ENCODE measurements at places on chromosomes 7 and 10.

GRCh38 chr10:93753621-93754250, 4.0 kb upstream of the LGI1 start:
- DNase-seq = no peak

DNA sequence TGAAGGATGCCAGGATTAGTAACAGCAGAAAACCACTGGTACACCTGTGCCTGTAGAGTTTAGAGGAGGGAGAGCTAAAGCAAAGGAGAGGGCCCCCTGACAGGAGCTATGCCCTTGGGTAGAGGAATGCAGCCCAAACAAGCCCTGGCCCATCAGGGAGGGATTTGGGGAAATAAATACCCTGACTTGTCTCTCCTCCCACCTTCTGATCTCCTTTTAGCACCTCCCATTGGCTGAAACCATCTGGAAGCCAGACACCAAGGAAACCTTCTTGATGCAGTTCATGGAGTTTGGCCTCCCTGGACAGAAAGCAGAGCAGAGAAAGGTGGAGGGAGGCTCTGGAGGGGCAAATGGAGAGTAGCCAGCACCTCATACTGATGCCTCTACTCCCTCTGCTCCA, 45.3 kb downstream of the ADRA2A start:
- no peak for DNase-seq

GRCh38 chr10:66162560-66163143, 763.2 kb upstream of the LRRTM3 start:
- no peak for DNase-seq

DNA sequence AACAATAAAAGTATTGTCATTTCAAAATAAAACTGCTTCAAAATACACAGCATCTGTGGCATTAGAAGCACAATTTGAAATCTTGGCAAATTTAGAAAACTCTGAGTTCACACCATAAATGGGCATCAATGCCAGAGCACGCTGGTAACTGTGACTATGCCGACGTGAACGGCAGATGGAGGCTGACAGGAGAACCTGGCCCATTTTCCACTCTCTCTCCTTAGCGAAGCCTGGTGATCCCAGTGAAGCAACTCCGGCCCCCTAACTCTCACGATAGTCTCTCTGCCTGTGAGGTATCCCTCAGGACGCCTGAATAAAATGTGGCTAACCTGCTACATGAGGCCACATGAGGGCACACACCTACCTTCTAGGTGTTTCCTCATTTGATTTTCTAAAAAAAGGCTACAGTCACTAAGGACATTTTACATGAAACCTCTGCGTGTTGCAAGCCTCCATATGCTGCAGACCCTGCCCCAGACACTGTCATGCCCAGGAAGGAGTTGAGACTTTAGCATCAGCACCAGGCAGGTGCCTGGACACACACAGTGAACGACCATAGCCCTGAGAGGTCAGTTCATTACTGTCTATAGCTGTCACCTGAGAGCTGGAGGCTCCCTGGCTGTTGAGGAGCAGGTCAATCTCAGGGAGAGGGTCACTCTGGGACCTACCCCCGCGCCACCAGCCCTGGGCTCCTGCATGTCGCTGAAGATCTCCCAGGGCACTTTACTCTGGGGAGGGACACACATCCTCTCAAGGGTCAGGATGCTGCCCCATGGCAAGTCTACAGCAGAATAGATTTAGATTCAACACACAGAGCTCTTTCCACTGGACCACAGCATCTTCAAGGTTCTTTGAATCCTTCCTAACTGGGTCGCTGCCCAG, 62.9 kb upstream of the CAMK2B start:
- no peak for DNase-seq

- DNase-seq = no peak
Measured at GRCh38 chr10:81696609-81697388, 178.2 kb upstream of the NRG3 start.

DNA sequence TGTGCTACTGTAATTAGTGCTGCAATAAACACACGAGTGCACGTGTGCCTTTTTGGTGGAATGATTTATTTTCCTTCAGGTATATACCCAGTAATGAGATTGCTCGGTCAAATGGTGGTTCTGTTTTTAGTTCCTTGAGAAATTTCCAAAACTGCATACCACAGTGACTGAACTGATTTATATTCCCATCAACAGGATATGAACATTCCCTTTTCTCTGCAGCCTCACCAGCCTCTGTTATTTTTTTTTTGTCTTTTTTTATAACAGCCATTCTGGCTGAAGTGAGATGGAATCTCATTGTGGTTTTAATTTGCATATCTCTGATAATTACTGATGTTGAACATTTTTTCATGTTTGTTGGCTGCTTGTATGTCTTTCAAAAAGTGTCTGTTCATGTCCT, 922.9 kb upstream of the LRRN3 start:
- DNase-seq = no peak

DNA sequence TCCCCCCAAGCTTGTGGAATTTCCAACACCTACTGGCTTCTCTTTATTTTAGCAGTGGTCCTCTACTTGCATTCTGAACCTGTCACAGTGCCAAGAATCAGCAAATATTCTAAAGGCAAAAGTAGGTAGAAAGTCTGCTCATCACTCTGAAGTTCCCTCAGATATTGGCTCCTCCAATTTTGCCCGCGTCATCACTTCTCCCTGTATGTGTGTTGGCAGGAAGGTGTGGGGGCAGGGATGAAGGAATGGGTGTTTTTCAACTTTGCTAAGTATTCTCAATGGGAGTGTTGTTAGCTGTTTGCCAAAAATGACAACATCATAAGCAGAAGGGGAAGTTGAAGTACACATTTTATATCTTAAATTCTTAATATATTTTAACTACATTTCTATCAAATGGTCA, 226.2 kb downstream of the POLR1F start:
- no peak for DNase-seq

DNA sequence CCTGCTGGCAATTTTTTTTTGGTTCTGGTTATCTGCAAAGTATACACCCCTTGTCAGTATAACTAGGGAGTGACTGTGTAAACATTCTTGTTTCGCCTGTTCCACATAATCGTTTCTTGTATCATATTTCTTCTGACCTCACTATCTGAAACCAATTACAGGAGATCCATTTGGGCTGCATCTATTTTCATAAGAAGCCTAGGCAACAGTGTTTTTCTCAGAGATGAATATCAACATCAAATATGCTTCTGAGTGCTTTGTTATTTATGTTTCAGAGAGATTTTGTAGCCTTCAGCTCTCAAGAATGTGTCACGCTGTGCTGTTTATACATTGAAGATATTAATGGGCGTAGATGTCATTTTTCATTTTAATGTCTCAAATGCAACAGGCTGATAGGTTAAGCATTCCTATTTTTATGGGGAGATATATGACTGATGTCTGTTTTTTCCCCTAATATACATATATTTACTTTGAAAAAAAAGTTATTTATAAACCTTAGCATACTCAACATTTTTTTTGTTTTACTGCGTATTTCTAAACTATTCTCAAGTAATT, 115.5 kb downstream of the FOXP2 start:
- peak; percentile 33 for DNase-seq

- DNase-seq = peak; percentile 3
Measured at GRCh38 chr7:73623798-73624668, at the start of gene MLXIPL. TSS of gene MLXIPL (minus strand) at chr7:73624522. CDS start at chr7:73624492, 30 bp downstream.

DNA sequence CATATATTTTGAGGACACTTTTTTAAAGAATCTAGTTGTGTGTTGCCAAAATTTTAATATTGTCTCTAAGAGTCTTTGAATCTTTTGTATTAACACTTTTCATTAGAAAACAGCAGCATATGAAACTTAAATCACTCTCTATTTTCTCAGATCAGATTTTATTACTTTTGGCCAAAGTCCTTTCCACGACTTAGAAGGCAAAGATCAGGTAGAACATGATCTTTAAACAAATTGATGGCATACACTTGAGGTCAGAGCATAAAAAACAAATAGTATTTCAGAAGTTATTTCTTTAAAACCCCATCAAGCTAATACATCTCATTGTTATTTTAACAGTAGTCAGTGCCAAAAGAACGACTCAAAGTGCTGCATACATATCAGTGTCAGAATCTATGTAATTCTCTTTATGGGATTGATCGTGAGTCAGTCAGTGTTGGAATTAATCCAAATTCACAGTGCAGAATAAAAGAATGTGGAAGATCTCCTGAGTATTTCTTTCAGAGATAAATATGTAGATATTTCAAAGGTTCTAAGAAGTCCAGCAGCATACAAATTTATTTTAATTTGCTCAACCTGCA, 9.6 kb upstream of the AGMO start:
- no peak for DNase-seq

- no peak for DNase-seq
Measured at GRCh38 chr10:129258283-129258923, 208.6 kb upstream of the MGMT start.

DNA sequence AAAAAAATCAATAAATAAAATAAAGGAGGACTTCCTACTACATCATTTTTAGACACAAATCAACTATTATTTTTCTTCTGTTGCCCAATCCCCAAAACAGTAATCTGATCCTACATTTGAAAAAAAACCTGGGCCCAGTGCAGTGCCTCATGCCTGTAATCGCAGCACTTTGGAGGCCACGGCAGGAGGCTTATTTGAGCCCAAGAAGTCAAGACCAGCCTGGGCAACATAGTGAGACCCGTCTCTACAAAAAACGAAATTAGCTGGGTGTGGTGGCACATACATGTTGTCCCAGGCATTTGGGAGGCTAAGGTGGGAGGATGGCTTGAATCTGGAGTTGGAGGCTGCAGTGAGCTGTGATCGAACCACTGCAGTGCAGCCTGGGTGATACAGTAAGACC, 2.7 kb upstream of the GTF2I start:
- no peak for DNase-seq

DNA sequence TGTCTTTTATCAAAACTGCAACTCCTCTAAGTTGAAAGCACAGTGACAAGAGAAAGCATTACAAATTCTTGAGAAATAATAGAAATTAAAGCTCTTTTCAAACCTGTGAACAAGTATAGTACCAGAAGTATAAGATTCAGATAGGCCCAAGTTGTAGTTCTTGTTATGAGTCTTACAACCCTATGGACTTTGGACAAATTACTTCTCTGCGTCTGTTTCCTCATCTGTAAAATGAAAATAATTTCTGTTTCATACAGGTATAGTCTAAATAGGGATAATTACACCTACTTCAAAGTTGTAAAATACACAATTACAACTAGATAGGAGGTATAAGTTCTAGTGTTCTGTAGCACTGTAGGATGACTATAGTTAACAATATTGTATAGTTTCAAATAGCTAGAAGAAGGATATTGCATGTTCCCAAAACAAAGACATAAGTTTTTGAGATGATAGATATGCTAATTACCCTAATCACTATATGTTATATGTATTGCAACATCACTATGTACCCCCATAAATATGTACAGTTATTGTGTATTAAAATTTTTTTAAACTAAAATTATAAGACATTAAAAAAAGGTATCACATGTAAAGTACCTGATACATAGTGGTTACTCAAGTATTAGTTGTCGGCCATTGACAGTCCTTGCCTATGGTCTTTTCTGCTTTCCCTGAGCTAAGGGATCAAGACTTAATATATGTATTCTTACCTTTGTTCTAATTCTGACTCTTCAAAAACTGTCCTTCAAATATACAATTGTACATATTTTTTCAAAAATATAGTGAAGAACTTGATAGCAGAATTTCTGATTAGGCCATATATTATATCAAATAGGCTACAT, 1.8 kb upstream of the WASL start:
- no peak for DNase-seq

GRCh38 chr7:159212226-159212625, 67.6 kb upstream of the VIPR2 start:
- no peak for DNase-seq

DNA sequence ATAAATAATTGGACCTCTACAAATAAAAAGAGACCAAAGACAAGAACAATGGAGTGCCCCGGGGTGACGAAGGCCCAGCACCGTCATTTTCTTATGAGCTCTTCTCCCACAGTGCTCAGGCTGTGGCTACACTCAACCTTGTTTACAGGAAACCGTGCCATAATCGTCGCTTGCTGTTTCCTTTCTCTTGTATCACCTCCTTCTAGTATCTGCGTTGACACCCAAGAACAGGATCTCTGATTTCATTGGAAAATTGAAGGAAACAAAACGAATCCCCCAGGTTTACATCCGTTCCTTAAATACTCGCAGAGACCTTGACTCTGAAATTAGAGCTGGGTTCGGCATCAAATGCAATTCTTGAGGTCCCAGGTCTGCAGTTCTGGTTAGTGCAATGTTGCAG, 1.7 kb upstream of the IGFBP3 start:
- DNase-seq = no peak

DNA sequence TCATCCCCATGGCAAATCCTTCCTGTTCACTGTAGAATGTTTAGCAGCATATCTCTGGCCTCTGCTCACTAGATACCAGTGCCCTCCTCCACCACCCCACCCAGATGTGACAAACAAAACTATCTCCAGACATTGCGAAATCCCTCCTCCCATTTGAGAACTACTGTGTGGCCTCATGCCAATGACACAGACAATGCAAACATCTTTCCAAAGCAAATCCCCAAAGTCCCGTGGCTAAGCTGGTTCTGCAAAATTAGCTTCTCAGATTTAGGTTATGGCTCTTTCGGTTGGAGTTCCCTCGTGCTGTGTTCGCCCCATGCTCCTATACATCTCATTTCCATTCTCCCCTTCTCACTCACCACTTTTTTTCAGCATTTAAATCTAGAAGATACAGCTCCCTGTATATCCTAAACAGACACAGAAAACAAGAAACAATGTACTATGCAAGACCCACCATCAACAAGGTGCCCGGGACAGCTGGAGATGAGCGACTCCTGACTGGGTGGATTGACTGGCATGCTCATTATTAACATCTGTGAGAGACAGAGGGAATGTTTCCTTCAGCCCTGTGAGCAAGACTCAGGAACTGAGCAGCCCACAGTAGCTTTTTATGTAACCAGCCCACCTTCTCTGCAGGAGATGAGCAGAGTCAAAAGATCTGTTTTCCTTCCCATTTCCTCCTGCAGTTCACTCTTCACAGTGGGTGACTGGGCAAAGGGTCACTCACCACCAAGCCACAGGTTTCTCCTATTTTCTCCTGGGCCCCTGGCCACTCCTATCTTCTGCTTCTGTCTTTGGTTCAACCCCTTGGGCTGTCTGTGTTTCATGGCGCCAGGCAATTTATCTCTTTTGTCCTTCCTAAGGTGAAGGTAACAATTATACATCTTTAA, 225.7 kb upstream of the AOAH start:
- no peak for DNase-seq

DNA sequence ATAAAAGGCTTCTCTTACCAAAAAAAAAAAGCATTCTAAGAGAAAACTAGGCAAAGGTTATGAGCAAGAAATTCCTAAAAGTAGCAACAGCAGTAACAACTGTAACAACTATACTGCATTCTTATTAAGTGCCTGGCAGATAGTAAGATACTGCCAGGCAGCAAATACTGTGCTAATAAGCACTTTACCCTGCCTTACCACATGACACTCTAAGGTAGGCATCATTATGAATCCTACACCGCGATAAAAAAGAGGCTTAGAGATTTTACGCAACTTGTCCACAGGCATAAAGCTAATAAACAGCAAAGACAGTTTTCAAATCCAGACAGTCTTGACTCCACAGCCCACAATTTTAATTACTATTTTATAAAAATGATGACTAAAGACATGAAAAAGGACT, 83.2 kb downstream of the USP6NL start:
- no peak for DNase-seq
